ENCODE measurements at places on chromosomes 16 and 17. TPM values are rescaled to one million over a fixed set of nuclear protein-coding genes. Genes with fewer than 3 reads are reported as not detected.

MYH8 gene
- total RNA-seq, result not detected

DNA sequence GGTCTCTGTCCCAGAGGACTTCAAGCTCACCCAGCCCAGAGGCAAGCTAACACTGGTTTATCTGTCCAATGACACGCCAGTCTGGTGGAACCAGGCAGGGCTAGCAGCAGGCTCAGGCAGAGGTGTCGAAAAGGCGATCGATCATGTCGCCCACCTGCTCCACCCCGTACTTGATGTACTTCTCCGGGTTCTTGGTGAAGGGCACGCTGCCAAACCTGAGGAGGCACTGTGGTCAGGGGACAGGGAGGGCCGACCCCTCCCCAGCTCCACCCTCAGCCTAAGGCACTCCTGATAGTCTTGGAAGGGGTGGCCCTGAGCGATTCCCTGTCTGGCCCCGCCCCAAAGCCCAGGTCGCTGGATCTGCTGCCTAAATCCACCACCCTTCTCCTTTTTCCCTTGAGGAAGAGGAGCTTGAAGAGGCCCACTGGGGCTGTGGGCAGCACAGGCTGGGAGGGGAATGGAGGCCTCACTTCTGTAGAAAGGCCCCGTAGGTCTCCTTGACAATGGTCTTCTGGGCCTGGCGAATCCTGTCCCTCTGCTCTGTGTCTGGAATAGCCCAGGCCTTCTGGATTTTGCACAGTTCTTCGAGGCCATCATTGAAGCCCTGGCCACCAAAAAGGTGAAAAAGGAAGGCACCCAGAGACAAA, 4.7 kb downstream of the ZACN start:
- no peak for DNase-seq

MIF4GD gene
- total RNA-seq, result 12.3 TPM

- DNase-seq, result peak; percentile 89
Observed at GRCh38 chr16:77584205-77584859, 138.0 kb upstream of the NUDT7 start.

Measured in endothelial cell of umbilical vein (primary cell).